CD8-positive, alpha-beta memory T cell (primary cell): ENCODE measurements at places on chromosomes 7 and 10.

GRCh38 chr7:86814661-86815379 lies 171.1 kb downstream of the GRM3 start:
- DNase-seq: no peak

DNA sequence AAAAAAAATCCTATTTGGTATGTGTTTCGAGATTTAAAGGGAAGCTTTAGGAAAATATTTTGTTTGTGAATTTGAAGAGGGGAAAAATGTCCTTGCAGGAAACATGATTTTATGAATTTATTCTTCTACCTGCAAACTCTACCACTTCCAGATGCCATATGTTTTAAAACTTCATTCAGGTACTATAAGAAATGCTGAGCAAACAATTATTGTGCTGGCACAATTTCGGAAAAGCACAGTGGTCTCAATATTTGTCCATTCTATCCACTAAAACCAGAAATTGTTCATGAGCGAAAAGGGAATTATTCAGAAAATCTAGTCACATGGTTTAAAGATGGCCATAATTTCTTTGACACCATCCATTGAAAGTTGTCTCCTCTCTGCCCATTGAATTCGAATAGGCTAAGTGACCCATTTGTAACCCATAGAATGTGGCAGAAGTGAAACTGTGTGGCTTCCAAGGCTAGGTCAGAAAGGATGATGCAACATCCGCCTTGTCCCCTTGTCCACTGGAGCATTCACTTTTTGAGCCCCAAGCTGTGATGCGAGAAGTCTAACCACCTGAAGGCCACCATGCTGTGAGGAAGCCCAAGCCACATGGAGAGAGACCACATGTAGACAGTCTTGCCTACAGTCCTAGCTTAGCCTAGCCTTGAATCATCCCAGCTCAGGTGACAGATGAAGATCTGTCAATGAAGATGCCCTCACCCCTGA lies 189.8 kb upstream of the PRKCQ start:
- DNase-seq: no peak

GRCh38 chr7:8425223-8425622 lies 8.2 kb upstream of the NXPH1 start:
- DNase-seq: no peak

GRCh38 chr7:104039363-104039762 lies 49.9 kb upstream of the RELN start:
- no peak for DNase-seq

DNA sequence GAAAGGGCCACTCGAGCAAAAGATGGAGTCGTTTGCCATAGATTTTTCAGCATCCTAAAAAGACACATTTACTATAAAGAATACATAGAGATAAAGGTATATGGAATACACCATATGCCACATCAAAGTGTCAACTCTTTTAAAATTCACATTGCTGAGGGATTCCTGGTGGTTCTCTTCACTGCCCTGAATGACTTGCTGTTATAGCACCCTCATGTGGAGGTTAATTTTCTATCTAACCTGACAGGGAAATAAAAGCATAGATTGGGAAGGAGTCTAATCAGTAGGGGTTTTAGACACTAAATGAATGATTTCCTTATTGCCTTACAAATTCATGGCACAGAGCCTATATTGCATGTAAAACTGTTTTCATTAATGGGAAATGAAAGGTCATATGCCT lies 25.9 kb downstream of the DNAH11 start:
- DNase-seq: no peak

GRCh38 chr10:88091490-88092061 lies 228.2 kb downstream of the PTEN start:
- DNase-seq: peak; percentile 56

DNA sequence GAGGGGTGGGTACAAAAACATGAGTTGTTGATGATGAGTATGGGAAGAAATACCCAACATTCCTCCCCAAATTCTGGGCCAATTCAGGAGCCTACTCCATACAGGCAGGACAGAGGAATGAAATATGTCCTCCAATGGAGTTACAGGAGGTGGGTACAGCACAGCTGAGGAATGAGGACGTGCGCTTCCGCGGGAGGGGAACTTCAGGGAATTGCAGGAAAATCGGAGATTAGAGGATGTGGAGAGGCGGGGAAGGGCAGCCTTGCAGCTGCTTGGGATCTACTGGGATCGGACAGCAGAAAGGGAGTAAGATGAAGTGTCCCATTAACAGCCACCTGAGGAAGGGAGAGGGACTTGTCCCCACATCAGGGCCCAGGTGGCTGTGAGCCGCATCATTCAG lies 50.2 kb downstream of the PDIA4 start:
- DNase-seq: no peak

GRCh38 chr10:50846753-50847152 lies 38.7 kb downstream of the A1CF start:
- DNase-seq: no peak
